ENCODE measurements at places on chromosomes 5 and 9. TPM values are rescaled to one million over a fixed set of nuclear protein-coding genes. Genes with fewer than 3 reads are reported as not detected.

GRCh38 chr9:135950135-135950682 is 11.0 kb downstream of the UBAC1 start:
- no peak for DNase-seq

DNA sequence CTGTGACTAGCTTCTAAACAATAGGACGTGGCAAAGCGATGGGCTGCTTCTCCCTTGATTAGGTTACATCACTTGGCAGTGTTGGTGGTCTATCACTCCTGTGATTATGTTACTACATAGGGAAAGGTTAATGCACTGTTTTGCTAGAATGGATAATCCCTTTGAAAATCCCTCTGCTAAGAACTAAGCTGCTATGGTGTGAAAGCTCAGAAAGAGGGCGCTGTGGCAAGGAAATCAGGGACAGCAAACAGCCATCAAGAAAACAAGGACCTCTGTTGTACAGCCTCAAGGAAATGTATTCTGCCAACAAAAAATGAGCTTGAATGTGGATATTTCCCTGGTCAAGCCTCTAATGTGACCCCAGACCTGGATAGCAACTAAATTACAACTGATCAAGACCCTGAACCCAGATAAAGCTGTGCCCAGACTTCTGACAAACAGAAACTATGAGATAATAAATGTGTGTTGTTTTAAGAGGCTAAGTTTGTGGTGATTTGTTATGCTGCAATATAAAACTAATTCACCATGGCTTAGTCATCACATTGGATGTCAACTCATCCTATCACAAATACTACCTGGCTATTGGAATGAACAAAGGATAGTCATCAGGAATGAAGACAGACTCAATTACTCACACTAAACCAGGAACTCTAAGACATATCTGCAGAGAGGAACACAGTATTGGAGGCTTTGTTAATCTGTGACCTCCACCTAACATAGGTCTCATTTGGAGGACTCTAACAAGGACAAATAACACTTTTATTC is 1215.9 kb downstream of the EFNA5 start:
- no peak for DNase-seq

DNA sequence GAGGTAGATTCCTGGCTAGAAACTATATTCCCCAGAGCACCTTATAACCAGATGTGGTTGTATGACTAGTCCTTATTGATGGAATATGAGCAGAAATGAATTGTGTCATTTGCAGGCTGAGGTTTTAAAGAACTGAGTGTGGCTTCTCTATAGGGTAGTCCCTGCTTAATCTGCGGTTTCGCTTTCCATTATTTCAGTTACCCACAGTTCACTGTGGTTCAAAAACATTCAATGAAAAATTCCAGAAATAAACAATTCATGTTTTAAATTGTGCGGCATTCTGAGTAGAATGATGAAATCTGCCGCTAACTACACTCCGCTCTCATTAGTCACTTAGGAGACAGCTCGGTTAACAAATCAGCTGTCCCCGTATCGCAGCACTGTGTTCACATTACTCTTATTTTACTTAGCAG is 65.1 kb downstream of the ANKRD55 start:
- no peak for DNase-seq

Gene STC2
- polyA plus RNA-seq, result 5.7 TPM

Gene TAF11L10
- not detected for polyA plus RNA-seq

Gene HARS2
- polyA plus RNA-seq, result 26.6 TPM

GRCh38 chr9:105076729-105077128 is 148.8 kb upstream of the ABCA1 start:
- no peak for DNase-seq
